Neural crest cell (in vitro differentiated cells): ENCODE measurements at places on chromosomes 13 and 19. TPM values are rescaled to one million over a fixed set of nuclear protein-coding genes. Genes with fewer than 3 reads are reported as not detected.

The ZNF229 gene
- total RNA-seq: 6.7 and 7.4 TPM in 2 replicates

The PLA2G4C gene
- 1.1 and 2.0 TPM in 2 replicates for total RNA-seq

The SLC25A42 gene
- 10.5 and 11.1 TPM in 2 replicates for total RNA-seq

The RPL13A gene
- total RNA-seq: 2,983 and 3,026 TPM in 2 replicates

The CDX2 gene
- total RNA-seq: 1.3 and 2.4 TPM in 2 replicates

The NLRP5 gene
- total RNA-seq: not detected in 2 replicates

The A1BG gene
- 17.6 and 17.8 TPM in 2 replicates for total RNA-seq

The SHD gene
- 2.7 and 4.5 TPM in 2 replicates for total RNA-seq

The ZSCAN18 gene
- total RNA-seq: 56.6 and 58.8 TPM in 2 replicates

The ZNF430 gene
- 19.7 and 20.9 TPM in 2 replicates for total RNA-seq

The ZGLP1 gene
- 10.4 and 11.3 TPM in 2 replicates for total RNA-seq

The CD37 gene
- total RNA-seq: not detected in 2 replicates

The ATP4B gene
- total RNA-seq: not detected in 2 replicates

The NMRK2 gene
- total RNA-seq: not detected in 2 replicates

The CPB2 gene
- 0.43 and 0.44 TPM in 2 replicates for total RNA-seq
